ENCODE measurements at places on chromosomes 11 and 22. TPM values are rescaled to one million over a fixed set of nuclear protein-coding genes. Genes with fewer than 3 reads are reported as not detected.
A peak's percentile ranks its signal among the peaks of the same experiment; 100 is the strongest.

DNA sequence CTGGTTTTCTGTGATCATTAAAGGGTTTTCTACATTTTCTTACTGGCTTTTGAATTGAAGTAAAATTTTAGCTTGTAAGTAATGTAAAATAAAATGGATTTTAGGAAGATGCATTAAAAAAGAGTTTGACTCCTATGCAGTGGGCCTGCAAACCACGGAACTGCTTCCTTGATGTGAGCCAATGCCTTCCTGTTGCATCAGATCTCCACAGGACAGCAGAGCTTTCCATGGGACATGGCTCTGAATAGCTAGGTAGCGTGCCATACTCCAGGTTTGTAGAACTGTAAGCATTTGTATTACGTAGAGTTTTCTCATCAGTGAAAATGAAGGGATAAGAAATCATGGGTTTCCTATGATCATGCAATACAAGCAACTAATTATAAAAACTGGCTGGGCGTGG, 133.4 kb downstream of the SWAP70 start:
- DNase-seq = no peak

DNA sequence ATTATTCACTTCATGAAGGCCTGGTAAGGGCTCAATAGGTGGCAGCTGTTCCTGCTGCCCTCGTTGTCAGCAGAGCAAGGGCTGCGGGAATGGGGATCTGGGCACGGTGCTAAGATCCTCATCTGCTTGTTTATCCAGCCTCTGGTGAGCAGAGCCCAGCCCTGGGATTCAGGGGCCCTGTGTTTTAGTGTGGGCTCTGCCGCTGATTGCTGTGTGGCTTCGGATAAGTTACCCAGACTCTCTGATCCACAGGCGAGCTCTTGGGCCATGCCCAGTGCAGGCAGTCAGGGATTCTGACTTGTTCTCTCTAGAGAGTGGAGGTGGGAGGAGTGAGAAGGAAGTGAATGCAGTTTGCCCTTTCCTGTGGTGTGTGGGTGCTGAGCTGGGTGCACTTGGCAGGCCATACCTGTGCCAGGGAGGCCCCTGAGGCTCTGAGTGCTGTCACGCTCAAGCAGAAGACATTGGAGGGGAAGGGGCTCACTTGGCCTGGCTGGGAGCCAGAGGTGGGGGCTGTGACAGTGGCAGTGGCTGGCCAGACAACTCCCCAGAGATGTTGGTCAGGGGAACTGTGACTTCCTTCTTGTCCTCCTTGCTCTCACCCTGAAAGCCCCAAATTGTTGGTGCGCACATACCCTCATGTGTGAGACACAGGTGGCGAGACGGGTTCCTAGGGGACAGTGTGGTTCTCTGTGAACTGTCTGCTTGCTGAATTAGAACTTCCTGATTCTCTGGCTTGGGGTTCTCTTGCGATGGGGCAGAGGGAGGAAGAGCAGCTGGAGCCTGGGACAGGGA, 43.7 kb downstream of the CD82 start:
- no peak for DNase-seq

DNA sequence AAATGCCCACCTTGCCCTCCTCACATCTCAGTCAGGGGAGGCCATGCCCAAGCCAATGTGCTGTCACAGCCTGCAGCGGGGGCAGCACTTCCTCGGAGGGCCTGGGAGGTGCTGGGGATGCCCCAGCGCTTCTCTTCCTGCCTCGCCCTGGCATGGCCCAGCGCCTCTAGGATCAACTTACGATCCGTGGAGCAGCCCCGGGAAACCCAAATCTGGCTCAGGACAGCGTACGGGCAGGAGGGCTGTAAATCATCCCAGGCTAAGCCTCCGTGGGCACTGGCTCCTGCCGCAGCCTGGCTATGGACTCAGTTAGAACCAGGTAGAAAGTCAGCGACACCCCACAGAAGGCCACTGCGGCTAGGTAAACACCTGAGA, 60.9 kb upstream of the EMID1 start:
- no peak for DNase-seq

- DNase-seq = peak; percentile 65
Observed at GRCh38 chr11:85628771-85629341, 463 bp downstream of the TMEM126B start.

GRCh38 chr11:88418508-88418907, 81.0 kb upstream of the CTSC start:
- no peak for DNase-seq

- peak; percentile 93 for DNase-seq
Observed at GRCh38 chr22:44701824-44702478, at the start of gene PRR5. Gene PRR5 (plus strand): TSS chr22:44702204. CDS start chr22:44702475, 271 bp downstream.

- no peak for DNase-seq
Observed at GRCh38 chr11:2864901-2865300, 20.7 kb downstream of the CDKN1C start.

CCDC87 gene
- not detected for total RNA-seq

GRCh38 chr22:48053486-48053885, 1291.0 kb downstream of the TBC1D22A start:
- DNase-seq = no peak
